T-helper 22 cell (primary cell): ENCODE measurements at places on chromosomes 2 and 18.
A peak's percentile ranks its signal among the peaks of the same experiment; 100 is the strongest.

- no peak for DNase-seq
These were observed 36.0 kb downstream of the MRPL33 start for GRCh38 chr2:27807476-27807875.

DNA sequence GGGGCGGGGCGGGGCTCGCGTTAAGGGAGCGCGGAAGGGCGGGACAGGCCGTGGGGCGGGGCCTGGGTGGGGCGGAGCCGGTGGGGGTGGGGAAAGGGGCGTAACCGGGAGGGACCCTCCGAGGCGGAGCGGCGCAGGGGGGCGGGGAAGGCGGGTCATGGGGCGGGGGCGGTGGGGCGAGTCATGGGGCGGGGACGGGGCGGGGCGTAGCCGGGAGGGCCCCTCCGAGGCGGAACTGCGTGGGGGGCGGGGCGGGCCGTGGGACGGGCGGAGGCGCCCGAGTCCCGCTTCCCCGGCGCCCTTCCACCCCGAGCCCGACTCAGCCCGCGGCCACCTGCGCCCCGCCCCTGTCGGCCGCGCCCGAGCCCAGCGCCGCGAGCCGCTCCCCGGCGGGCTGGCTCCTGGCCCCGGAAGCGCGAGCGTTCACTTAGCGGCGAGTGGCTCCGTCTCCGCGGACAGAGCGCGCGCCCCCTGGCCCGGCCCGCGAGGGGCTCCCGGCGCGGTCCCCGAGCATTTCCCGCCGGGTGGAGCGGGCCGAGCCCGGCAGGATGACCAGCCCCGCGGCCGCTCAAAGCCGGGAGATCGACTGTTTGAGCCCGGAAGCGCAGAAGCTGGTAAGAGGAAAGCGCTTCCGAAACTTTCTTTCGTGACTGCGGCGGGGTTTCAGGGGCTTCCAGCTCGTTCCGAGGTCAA lies 64.7 kb downstream of the LRRFIP1 start:
- DNase-seq, result peak; percentile 93

GRCh38 chr2:119337749-119338148 lies 28.9 kb downstream of the C2orf76 start:
- DNase-seq, result no peak

DNA sequence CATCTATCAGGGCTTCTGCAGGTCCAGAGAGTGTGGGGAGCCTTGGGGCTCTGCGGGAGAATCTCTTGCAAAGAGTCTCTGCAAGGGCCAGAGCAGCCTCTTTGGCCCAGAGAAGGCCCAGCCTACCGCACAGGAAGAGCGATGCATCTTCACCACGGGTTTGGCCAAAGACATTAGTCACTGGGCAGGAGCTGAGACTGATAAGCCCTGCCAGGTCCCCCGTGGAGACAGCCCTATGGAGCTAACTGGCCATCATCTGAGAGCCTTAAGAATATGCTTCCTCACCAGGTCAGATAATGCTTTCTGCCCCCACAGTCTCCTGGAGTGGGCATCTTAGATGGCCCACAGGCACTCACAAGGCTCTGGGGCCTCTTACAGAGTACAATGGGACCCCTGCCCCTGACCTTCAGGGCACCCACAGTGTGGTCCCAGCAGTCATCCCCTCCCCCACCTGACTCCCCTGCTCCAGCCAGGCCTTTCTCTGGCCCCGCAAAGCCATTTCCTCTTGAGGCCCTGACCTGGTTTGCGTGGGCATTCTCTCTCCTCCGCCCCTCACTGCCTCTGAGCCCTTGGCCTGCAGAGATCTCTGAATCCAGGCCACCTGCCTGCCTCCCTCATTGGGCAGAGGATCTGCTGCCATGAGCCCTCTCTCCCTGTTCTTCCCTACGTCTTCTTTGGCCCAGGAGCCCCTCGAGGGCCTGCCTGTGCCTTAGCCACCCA lies 31.9 kb upstream of the MAPRE3 start:
- no peak for DNase-seq

DNA sequence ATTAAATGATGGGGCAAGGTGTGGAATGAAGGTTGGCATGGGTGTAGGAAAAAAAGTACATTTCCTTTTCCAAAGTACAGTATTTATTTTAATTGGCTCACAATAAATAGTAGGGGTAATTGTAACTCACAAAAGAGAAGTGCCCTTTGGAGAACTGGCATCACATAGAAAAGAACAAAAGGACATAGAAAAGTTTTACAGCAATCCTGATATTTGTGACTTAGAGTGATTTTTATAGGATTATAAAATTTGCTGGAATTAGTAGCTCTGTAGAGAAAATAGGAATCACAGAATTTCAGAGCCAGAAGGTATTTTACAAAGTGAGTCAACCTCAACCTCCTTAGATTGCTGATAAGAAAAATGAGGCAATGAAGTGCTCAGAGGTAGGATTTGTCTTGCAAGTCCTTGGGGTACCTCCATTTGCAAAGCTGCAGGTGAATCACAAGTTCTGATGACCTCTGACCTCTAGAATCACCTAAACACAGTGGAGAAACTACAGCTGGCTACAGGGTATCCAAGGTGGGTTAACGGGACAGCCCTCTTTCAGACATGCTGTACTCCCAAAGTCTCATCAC lies 133.6 kb downstream of the SOCS6 start:
- DNase-seq, result no peak
